CD8-positive, alpha-beta T cell (primary cell): ENCODE measurements at places on chromosomes 12 and 14. TPM values are rescaled to one million over a fixed set of nuclear protein-coding genes. Genes with fewer than 3 reads are reported as not detected.

SERPINA5 gene
- total RNA-seq: not detected

KRT4 gene
- not detected for total RNA-seq

ZNF268 gene
- 23.9 TPM for total RNA-seq

ESR2 gene
- total RNA-seq: 0.08 TPM

GLIPR1L1 gene
- total RNA-seq: not detected

TMEM121 gene
- total RNA-seq: 3.4 TPM

HNF1A gene
- not detected for total RNA-seq

PPFIA2 gene
- total RNA-seq: not detected
